Activated CD4-positive, alpha-beta T cell treated with anti-CD3 and anti-CD28 coated beads, Interleukin-2, amount 50 U/mL, for 48 hours (primary cell): ENCODE measurements at places on chromosomes 5 and 9.

DNA sequence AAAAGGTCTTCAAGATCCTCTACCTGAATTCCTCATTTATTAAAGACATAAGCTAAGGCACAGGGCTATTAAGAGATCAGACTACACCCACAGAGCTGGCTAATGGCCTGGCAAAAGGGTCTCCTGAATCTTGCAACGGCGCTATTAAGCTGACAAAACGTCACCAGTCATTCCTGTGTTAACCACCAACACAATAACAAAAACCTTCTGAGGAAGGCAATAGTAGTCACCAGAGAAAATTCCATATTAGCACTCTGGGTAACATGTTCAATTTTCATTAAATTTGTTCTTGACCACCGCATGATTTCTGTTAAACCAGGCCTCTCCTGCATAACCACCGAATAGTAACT is 77.0 kb downstream of the GNAQ start:
- no peak for DNase-seq

DNA sequence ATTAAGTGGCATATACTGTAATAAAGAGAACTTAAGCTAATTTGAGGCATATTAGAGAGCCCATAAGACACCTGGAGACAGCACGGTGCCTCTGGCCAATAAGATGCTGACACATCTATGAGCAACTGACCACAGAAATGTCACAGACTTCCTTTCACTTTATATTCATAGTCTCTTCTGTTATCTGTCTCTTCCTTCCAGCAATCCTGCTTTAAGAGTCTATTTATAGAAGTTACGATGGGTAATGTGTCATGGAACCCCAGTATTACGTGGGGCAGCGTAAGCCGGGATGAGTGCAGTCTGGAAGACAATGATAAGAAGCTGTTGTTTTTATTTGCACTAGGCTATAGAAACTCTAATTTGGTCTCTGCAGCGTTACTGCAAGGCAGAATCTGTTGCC is 136.8 kb downstream of the CFAP90 start:
- no peak for DNase-seq

DNA sequence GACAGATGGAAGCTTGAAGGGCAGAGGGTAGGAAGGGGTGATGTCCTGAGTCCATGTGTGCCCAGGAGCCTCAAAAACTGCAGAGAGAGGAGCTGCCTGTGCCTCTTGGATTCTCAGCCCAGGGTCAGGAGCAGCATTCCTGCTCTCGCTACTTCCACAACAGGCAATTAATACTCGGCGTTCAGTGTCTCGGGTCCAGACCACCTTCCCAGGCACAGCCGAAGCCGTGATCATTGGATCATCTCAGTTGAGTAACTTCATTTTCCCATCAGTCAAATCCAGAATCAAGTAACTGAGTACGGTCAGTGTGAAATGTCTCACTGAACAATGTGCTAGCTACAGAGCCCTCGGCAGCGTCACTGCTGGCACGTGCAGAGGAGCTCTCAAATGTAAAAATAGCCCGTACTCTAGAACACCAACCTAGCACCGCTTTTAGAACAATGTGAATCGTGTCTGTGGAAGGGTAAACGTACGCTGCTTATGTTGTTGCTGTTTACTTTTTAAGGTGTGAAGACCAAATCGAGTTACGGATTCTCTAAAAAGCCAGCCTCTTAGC is 63.5 kb upstream of the IRX4 start:
- DNase-seq, result no peak

DNA sequence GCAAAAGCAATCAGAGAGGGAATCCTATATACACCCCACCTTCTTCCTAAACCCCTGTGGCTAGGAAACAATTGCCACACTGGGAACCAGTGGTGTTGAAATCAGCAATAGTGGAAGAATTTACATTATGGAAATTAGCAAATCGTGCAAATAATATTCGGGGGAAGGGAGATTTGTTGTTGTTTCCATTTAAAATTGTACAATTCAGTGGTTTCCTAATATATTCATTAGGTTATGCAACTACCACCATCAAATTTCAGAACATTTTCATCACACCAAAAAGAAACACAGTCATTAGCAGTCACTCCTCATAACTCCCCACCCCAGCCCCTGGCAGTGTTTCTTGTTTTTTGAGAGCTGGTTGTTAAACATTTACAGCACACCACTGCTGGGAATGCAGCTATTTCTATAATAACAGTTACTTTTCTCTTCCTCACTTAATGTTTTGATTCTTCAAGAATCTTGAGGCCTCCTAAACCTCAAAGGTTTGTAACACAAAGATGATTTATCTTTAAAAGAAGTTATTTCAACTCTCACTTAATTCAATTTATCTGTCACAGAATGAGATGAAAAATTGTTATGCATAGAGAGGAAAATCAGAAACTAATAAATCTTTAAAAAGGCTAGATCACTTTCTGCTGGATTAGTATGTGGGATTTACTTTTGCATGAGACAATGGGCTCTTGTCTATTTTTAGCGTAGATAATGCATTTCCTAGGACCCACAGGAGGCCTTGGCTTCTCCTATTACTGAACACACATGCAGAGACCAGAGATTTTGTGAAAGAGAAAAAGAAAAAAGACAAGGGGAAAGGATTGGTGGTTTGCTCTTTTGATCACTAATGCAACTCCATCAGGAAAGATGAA is 91.8 kb upstream of the DAPK1 start:
- DNase-seq, result no peak

DNA sequence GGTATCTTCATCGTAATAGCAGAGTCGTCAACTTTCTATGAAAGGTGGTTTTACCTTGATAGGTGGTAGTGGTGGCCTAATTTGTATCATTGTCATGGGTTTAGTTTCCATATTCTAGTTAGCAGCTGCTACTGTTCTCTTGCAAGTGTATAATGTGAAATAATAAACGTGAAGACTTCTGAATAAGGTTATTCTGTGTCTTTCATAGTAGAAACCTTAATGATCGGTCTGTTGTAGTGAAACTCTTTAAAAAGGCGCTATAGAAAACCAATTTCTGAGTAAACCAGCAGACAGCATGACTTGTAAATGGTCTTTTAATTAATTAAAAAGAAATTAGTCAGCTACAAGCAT is 1.6 kb downstream of the SET start:
- DNase-seq, result no peak

DNA sequence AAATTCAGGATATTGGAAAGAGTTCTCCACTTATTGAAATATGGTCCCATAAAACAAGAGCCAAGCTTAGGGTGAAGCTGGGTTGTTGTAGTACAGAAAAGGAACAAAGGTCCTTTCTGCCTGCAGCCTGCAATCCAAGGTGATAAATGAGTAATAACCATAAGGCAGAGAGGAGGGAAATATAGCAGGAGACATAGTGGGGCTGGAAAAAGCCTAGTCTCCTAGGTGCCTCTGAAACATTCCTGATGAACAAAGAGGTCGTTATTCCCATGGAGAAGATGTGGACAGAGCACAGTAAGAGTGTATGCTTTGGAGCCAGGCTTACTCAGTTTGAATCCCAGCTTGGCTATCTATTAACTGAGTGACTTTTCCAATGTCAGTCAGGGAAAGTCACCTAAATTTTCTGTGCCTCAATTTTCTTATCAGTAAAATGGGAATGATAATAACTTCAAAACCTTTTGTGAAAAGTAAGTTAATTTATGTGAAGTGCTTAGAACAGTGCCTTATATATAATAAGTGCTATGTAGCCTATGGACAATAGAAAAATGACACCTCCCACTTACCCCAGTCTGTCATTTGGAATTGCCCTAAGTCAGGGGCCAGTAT is 110.8 kb upstream of the GRIN3A start:
- DNase-seq, result no peak
